ENCODE measurements at places on chromosomes 1 and 21.

DNA sequence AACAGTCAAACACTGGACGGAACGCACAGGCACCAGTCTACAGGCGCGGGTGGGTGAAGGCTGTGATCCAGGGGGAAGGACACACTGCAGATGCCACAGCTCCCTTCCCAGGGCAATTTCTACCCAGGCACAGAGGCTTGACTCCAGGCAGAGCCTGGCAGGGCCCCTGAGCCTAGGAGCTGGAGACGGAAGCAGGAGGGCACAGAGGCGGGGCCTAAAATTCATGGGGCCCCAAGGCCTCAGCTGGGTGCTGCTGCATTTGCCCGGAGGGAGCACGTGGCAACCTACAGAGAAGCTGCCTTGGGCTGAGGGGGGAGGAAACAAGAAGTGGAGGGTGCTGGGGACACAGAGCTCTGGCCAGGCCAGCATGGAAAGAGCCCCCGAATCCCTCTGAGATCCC is 41.2 kb downstream of the UBE2G2 start:
- DNase-seq = no peak

- peak; percentile 23 for DNase-seq
Measured at GRCh38 chr1:19648689-19649088, 4.6 kb downstream of the NBL1 start.

- peak; percentile 25 for DNase-seq
Measured at GRCh38 chr21:28704746-28705145, 287.9 kb downstream of the LTN1 start.

DNA sequence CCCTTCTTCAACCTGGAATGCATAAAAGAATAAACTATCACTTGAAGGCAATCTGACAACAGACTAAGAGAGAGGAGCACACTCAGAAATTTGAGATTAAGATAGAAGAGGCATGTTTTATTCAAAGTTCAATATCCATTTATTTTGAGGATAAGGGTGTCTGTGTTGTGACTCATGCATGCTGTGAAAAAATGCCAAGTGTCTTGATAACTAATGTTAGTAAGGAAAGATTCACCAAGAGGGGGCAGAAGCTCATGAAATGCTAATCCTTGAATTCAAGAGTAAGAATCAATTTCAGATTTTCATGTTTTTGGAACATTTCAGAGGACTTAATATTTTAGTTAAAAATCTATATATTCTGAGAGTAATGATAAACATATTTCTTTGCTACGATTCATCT is 94.0 kb downstream of the IFI44 start:
- no peak for DNase-seq

DNA sequence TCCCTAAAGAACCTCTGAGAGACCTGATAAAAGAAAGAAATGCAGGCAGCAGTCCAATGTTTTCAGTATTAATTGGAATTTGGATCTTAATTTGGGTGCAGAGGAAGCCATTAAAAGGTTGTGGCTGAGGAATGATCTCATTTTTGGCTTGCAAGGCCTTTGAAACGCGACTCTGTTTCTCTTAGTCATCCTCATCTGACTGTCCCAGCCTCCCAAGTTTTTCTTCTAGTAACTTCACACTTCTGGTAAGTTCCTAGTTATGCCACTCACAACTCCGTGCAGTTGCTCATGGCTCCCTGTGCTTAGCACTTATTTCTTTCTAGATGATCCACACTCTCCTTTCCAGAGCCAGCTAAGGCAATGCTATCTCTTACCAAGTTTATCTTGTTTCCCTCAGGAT is 147.4 kb upstream of the USP24 start:
- DNase-seq = no peak

Data from NCI-H1092 treated with DMSO at 0.1 percent for 48 hours (cell line).